ENCODE measurements at places on chromosomes 16 and 17.

DNA sequence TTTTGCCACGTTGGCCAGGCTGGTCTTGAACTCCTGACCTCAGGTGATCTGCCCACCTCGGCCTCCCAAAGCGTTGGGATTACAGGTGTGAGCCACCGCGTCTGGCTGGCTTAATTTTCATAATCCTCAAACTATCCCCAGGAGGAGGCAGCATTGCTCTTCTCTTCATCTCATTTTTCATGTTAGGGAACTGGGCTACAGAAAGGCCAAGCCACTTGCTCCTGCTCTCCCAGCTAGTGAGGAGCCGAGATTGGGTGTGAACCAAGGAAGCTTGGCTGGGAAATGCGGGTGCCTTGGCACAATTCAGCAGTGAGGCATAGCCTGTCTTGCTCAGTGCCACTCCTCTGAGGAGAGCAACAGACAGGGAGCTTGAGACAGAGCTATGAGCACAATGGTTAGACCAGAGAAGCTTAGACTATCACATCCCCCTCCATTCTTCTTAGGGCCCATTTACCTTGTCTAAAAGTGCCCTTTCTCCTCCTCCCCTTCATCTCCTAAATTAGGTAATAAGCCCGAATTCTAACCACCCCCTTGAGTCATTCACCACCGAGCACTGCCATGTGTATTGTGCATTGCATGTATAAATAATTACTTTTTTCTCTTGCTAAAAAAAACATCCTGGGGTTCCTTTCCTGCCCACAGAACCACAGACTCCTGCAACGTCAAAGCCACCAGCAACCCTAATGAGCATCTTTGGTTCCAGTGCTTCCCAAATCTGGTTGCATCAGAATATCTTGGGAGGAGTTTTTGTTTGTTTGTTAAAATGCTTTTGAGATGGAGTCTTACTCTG lies 20.0 kb upstream of the KIF19 start:
- DNase-seq = peak; percentile 75

GRCh38 chr16:72501739-72502593 lies 330.0 kb upstream of the PMFBP1 start:
- DNase-seq = peak; percentile 30

DNA sequence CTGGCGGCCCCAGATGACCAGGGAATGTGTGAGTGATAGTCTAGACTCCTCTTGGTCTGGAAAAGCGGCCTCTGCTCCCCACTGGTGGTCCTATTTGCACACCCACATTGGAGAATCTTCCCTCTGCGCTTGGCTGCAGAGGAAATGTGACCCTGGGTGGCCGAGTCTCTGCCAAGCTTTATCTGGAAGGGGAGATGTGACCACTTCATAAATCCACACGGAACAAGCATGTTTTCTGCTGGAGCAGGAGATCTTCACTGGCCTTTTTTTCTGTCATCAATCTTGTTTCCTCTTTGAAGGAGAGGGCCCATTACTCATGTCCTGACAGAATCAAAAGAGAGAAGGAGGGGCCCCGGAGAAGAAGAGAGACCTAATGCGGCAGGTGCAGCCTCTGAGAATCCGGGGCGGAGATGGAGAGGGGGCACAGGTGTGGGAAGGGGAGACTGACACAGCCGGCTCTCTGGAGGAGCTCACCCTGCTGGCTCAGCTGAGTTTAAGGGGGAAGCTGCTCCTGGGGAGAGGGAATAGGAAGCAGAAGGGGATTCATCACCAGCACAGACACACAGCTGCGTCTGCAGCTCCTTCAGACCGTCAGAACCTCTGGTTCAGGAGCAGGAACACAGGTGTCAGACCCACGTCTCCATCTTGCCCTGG lies 116.3 kb downstream of the SOX9 start:
- no peak for DNase-seq

DNA sequence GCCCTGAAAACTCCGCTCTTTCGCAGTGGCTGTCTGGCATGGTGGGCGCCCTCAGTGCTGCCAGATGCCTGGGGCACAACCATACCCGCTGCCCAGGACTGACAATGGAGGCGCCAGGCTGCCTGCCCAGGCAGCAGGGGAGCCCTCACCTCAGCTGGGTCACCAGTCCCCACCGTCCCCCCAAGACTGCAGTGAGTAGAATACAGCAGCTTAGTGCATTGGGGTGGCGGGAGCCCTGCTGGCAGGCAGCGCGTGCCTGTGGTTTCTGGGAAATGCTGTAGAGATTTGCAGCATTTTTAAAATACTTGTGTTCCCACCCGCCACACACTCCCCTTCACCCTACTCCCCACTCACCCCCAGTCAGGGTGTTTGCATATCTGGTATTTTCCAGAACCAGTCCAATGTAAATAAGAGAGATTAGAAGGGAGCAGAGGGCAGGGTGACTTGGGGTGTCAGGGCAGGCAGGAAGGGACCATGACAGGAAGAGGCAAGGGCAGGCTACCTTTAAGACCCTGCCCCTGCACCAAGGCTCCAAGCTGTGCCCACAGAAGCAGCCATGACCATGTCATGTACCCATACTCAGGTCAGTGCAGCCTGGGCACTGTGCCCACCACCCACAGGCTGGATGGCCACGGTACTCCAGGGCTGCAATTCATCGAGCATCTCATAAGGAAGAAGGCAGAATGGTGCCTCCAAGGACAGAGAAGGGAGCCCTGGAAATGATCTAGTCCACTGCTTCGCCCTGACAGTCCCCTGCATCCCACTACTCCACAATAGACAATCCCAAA lies 21.5 kb downstream of the MYO18A start:
- DNase-seq = no peak

DNA sequence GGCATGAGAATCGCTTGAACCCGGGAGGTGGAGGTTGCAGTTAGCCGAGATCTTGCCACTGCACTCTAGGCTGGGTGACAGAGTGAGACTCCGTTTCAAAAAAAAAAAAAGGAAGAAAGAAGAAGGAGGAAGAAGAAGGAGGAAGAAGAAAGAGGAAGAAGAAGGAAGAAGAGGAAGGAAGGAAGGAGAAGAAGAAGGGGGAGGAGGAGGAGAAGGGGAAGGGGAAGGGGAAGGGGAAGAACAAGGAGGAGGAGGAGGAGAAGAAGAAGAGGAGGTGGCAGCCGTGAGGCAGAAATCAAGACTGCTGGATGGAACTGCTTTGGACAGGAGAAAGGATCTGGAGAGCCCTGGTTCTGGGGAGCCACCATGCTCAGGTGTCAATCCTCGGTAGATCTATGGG lies 29.7 kb upstream of the PEMT start:
- DNase-seq = no peak

- DNase-seq = no peak
Observed at GRCh38 chr17:34569591-34569990, 9.8 kb upstream of the TMEM132E start.

DNA sequence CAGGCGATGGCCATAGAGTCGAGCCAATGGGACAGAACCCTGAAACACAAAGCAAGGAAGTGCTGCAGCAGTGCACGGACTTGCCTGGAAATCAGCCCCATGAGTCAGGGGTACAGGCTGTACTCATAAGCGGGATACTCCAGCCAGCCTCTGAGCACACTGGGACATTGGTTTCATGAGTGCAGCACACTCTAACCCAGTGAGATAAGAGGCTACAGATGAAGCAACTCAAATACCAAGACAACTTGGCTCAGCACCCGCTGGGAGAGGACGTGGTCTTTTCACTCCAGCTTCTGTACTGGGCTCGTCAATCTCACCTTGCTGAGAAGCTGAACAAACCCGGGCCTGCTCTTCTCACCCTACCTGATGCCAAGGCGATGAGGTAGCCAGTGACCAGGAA lies 98.2 kb downstream of the AXIN2 start:
- no peak for DNase-seq

GRCh38 chr16:71672125-71672524 lies 46.1 kb downstream of the MARVELD3 start:
- no peak for DNase-seq

DNA sequence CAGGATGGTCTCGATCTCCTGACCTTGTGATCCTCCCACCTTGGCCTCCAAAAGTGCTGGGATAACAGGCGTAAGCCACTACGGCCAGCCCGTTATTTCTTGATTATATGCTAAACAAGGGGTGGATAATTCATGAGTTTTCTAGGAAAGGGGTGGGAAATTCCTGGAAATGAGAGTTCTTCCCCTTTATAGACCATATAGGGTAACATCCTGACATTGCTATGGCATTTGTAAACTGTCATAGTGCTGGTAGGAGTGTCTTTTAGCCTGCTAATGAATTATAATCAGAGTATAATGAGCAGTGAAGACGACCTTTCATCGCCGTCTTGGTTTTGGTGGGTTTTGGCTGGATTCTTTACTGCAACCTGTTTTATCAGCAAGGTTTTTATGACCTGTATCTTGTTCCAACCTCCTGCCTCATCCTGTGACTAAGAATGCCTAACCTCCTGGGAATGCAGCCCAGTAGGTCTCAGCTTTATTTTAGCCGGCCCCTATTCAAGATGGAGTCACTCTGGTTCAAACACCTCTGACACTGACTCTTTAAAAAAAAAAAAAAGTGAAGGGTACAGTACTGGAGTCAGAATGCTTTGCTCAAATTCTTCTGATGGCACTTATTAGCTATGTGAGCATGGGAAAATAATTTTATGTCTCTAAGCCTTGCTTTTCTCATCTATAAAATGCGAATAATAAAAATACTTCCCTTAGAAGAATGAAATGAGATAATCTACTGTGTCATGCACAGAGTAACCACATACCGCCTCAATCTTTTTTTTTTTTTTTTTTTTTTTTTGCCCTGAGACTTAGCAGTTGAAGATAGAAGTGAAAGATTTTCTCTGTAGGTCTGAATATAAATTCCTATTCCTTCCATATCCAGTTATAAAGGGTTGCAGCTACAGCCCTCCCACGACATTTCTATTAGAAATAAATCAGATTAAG lies 5.1 kb upstream of the CALCOCO2 start:
- DNase-seq = no peak

DNA sequence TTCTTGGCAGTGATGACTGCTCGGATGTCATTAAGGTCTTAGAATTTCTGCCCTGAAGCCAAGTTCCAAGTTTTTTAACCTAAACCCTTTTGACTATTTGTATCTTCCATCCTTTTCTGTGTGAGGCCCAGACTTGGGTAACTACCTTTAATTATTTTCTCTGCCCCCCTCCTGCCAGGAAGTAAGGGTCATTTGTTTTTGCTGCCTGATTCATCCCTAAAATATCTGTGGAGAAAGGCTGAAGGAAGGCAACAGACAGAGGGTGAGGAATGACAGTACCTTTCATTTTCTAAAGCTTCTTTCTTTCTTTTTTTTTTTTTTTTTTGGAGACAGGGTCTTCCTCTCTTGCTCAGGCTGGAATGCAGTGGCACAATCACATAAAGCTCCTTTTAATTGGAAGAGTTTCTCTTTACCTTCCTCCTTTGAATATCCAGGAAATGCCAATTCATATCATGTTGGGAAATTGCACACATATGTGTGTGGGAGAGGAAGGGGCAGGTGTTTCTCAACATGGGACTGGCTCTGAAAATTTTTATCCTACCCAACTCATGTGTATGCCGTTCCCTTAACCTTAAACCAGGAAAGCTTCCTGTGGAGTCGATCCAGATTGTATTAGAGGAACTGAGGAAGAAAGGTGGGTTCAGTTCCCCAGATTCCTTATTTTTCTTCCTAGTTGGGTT lies 957 bp downstream of the VPS25 start:
- no peak for DNase-seq

GRCh38 chr17:35496451-35497290 lies 40.8 kb downstream of the SLFN12L start:
- DNase-seq = no peak

DNA sequence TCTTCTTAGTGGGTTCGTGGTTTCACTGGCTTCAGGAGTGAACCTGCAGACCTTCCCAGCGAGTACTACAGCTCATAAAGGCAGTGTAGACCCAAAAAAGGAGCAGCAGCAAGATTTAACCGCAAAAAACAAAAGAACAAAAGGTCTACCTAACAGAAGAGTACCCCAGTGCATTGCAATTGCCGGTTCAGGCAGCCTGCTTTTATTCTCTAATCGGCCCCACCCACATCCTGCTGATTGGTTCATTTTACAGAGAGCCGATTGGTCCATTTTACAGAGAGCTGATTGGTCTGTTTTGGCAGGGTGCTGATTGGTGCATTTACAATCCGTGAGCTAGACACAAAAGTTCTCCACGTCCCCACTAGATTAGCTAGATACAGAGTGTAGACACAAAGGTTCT lies 2.0 kb upstream of the ARRB2 start:
- DNase-seq = no peak

- no peak for DNase-seq
Observed at GRCh38 chr16:70800311-70800710, 647 bp downstream of the VAC14 start.

DNA sequence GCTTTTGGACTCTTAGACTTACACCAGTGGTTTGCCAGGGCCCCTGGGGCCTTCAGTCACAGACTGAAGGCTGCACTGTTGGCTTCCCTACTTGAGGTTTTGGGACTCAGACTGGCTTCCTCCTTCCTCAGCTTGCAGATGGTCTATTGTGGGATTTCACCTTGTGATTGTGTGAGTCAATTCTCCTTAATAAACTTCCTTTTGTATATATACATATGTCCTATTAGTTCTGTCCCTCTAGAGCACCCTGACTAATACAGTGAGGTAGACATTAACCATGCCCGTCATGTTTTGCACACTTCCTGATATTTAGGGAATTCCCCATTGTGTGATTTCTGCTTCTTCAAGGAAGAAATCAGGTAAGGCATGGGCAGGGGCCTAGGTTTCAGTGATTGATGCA lies 147.8 kb upstream of the CA10 start:
- no peak for DNase-seq

DNA sequence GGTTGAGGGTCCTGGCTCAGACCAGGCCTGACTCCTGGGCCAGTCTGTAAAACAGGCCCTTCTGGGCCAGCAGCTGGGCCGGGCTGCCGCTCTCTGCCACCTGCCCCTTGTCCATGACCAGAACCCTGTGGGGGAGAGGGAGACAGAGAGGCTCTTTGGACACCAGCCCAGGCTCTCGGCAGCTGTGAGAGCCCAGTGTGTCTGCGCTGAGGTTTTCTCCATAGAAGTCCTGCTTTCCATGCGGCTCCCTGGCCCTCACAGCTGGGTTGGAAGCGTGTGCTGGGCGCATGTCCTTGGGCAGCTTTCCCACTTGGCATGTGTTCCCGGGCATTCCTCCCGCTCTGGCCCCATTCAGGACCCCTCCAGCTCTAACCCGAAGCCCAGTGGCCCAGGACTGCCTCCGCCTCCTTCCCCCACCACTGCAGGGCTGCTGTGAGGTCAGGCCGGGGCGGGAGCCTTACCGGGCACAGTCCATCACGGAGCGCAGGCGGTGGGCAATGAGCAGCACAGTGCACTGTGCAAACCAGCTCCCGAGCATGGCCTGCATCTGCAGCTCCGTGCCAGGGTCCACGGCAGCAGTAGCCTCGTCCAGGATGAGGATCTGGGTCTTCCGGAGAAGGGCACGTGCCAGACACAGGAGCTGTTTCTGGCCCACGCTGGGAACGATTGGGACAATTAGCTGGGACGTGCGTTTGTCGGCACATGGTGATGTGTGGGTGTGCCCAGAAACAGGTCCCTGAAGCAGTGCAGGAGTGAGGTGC lies 73.0 kb downstream of the ABCC6 start:
- no peak for DNase-seq

- DNase-seq = no peak
Observed at GRCh38 chr16:66344533-66345145, 21.9 kb upstream of the CDH5 start.

GRCh38 chr16:85642762-85643358 lies 29.7 kb downstream of the GSE1 start:
- DNase-seq = no peak

GRCh38 chr16:352547-353403 lies at the start of gene AXIN1:
Gene AXIN1 (minus strand): TSS chr16:352723. CDS start chr16:347025, 5,698 bp downstream.
- peak; percentile 90 for DNase-seq

- DNase-seq = no peak
Observed at GRCh38 chr16:82061861-82062525, 26.9 kb downstream of the HSD17B2 start.

Data from NCI-H524 treated with DMSO at 0.1 percent for 48 hours (cell line).